ENCODE measurements at places on chromosomes 2 and 18.

- no peak for DNase-seq
Measured at GRCh38 chr2:30231996-30232800, 864 bp downstream of the LBH start.

DNA sequence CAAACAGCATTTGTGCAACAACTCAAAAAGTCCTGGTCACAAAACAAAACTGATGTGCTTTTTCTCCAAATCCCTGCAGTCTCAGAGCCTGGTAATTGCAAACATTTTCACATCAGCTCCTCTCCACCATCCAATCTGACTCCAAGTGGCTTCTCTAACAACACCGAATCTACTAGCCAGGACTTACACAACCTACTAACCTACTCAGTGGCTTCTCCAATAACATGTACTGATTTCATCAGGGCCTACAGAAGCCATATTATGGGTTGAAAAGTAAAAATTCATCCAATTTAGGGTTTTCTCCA lies 104.3 kb downstream of the COLEC12 start:
- DNase-seq, result no peak

DNA sequence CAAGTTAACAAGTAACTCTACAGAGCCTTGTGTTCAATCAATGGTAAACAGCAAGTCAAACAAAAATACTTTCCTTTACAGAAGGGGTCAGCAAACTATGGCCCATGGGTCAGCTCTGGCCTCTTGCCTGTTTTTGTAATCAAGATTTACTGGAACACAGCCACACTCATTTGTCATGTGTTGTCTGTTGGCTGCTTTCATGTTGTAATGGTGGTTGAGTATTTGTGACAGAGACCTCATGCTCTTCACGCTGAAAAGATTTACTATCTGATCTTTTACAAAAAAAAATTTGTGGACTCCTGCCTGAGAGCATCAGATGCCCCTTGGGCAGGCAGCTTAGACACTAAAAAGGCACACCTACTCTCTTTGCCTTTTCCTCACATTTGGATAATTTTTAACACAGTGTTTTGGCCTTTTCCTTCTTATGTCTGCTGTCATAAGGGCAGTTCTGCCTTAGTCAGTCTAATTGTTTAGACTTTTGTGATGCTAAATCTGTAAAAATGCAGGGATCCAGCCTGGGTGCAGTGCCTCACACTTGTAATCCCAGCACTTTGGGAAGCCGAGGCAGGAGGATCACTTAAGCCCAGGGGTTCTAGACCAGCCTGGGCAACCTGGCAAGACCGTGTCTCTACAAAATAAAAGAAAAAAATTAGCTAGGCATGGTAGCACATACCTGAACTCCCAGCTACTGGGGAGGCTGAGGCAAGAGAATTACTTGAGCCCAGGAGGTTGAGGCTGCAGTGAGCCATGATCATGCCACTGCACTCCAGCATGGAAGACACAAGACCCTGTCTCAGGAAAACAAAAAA lies 18.3 kb downstream of the IL1B start:
- DNase-seq, result no peak

DNA sequence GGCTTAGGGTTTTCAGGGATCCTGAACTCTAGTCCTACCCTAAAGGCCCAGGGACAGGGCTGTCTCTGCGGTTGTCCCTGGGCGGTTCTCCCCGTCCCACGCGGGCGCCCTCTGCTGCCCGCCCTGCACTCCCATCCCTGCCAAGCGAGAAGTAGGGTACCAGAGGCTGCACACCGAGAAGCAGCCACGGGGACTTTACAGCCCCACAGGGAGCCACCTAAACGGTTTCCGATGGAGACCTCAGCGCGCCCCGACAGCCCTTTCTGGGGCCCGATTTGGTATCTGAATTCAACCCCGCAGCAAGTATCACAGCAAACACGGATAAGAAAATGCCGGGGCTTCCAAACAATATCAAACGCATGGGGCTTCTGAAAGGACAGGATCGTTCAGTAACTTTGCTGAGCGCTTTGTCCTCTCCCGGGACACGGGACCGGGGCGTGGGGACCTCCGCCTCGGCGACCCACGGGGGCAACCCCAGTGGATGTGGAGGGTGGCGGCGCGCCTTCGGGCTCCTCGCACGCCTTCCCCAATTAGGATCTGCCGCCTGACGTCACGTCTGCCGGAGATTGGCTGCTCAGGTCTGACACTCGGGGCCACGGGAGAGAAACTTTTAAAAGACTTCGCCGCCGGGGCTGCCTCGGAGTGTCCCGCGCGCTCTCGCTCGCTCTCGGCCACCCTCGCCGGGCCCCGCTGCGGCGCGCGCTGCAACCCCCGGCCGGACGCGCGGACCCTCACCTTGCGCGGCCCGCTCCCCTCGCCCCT lies at the start of gene LTBP1:
LTBP1 (plus strand) TSS at position 640 of the 762 bp plus-strand sequence. CDS start 372 bp downstream, outside the sequence.
- peak; percentile 27 for DNase-seq

DNA sequence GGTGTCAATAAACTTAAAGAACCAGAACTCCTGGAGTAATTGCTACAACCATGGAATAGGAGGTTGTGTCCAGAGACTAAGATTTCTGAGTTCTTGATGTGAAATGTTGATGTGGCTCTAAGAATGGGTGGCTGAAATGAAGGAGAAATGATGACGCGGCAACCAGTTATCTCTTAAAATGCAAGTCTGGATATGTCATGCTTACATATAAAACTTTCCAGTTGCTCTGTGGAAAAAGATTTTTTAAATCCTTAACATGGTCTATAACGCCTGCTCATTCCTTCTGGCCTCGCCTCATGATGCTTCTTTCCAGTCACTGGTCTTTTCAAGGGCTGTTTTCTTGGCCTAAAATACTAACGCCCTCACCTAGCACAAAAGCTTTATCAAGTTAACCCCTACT lies 23.5 kb upstream of the MYO1B start:
- no peak for DNase-seq

- DNase-seq, result no peak
Measured at GRCh38 chr2:201447086-201447485, 4.2 kb downstream of the TRAK2 start.

- peak; percentile 3 for DNase-seq
Measured at GRCh38 chr18:42614619-42615293, 500.7 kb downstream of the RIT2 start.

DNA sequence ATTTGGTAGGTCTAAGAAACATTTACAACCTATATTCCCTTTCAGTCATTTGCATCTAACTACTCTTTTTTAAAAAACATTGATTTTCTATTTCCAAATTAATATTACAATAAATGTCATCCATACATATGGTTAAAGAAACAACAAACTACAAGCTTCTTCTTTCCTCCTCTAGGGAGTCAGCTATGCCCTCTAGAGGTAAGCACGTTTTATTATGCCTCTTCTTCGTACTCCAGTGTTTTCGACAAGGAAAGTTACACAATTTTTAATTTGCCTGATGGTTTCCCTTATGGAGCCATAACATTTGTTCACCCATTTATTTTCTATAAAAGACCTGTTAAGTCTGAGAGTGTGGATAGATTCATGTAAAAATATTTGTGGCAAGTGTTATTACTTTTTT lies 183.4 kb upstream of the CDH7 start:
- DNase-seq, result no peak

GRCh38 chr18:37385846-37386778 lies 179.5 kb downstream of the CELF4 start:
- peak; percentile 9 for DNase-seq

DNA sequence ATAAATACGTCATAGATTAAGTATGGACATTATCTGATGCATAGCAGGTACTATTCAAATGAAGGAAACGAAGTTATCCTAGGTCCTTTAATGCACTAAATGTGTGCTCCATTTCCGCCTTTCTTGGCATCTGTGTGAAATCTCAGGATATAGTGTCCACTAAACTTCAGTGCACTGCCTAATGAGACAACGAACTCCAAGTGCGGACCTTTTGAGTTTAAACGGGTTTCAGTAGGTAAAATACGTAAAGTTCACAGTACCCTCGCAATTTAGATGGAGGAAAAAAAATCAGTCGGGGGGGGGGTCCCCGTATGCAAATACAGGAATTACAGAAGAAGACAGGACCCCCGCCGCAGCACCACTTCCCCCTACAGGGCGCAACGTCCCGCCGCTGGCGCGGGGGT lies 729 bp upstream of the REL start:
- DNase-seq, result no peak

DNA sequence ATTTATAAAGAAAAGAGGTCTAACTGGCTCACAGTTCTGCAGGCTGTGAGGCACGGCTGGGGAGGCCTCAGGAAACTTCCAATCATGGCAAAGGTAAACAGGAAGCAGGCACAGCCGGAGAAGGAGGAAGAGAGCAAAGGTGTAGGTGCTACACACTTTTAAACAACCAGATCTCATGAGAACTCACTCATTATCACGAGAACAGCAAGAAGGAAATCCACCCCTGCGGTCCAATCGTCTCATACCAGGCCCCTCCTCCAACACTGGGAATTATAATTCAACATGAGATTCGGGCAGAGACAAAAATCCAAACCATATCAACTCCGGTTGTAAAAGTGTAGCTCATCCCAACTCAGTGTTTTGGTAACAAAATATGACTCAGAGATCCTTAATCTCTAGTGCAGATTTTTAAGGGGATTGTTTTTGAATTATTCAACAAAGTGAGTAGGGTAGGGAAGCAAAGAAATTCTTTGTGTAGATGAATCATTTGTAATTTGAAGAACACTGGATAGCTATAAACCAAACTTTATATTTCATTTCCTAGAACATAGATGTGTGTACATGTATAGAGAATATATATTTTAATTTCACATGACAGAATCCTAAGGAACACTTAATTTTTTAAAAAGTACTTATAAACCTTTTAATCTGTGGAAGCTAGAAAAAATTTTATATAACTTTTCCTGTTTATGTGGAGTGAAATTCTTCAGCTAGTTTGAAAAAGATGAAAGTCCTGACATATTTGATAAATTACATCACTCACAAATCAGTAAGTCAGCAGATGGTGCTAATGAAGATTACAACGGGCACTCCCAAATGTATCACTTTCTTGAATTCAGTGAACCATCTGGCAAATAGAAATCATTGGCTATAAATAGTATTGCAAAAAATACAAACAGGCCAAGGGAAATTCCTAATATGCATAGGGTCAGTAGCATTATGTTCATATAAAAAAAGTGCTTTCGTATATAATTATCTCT lies 130.1 kb downstream of the OLA1 start:
- no peak for DNase-seq

DNA sequence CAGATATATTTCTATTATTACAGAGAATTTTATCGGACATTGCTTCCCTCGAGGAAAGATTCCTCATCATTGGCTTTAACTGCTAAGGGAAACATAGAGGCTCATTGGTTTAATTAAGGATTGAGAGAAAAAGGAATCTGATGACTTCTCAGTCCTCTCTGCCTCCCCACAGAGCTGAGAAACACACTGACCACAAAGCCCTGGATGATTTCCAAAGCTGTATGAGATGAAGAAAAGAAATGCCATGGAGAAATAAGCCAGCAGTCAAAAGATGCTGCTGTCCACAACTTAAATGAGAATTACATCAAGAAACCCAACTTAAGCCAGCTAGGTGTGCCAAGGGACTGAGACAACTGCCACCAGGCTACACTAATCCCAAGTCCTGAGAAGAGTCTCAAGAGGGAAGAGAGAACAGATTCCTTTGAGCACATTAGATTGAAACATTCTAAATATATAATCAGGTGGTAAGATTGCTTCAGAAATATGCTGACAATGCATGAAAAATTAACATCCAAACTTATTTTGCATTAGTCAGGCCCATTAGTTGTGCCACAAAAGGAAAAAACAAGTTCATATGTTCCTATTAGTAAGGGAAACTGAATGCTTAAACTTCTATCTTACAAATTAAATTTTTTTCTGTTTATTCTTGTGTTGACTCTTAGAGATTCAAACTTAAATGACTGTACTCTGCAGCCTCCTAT lies 308.1 kb upstream of the CYRIA start:
- no peak for DNase-seq

- no peak for DNase-seq
Measured at GRCh38 chr2:183124957-183125255, 663 bp downstream of the NUP35 start.

- no peak for DNase-seq
Measured at GRCh38 chr18:79596446-79597175, 83.0 kb upstream of the CTDP1 start.

DNA sequence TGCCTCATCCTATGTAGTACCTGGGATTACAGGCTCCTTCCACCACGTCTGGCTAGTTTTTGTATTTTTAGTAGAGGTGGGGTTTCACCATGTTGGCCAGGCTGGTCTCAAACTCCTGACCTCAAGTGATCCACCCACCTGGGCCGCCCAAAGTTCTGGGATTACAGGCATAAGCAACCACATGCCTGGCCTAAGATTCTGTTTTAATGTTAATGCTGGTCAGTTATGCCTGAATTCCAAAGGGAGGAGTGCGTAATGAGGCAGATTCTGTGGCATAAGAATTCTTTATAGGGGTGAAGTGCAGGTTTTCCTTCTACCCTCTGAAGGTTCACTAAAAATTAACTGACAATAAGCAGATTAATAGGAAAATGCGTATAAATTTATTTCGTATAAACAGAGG lies 1343.8 kb upstream of the LRRTM1 start:
- no peak for DNase-seq

- DNase-seq, result no peak
Measured at GRCh38 chr2:219464286-219465032, 29.8 kb downstream of the SPEG start.

DNA sequence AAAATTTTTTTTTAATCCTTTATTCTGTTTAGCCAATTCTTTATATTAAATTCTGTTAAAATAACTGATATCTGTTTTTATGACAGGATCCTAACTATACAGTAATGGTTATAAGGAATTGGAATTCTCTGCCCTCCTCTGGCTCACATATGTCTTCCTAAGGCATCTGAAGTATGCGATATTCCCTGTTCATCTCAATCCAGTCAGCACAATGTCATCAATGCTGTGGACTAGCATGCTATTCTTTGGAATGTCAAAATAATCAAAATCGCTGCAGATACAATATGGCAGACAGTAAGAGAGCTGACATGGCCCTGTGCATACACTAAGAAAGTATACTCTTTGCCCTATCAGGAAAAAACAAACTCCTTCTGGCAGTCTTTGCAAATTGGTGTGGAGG lies 107.6 kb downstream of the AP1S3 start:
- no peak for DNase-seq

GRCh38 chr2:64017811-64018700 lies 1.2 kb downstream of the VPS54 start:
- peak; percentile 57 for DNase-seq

DNA sequence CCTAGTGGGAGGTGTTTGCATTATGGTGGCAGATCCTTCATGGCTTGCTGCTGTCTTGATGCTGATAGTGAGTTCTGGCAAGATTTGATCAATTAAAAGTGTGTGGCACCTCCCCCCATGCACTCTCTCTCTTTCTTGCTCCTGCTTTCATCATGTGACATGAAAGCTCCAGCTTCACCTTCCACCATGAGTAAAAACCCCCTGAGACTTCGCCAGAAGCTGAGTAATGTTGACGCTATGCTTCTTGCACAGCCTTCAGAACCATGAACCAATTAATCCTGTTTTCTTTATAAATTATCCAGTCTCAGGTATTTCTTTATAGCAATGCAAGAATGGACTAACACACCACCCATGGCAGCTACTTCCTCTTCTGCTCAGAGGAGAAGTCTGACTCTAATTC lies 2181.4 kb upstream of the PIK3C3 start:
- no peak for DNase-seq

DNA sequence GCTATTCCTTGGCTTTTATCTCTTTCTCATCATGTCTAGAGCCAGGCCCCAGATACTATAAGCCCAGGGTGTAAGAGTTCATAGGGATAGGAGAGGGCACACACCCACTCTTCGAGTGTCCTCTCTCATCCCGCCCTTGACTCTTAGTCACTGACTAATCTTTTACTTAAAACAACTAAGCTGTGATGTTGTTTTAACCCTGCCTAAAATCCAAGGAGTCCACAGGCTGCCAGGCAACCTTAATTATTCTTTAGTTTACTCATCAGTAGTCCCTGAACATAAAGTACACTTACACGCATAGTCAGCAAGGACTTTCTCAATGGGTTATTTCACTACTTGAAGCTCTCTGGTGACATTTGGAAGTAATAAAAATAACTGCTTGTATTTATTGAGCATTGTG lies 28.4 kb downstream of the GREB1L start:
- no peak for DNase-seq

All from NCI-H187 (cell line).